Naive thymus-derived CD4-positive, alpha-beta T cell (primary cell): ENCODE measurements at places on chromosomes 6 and 20. TPM values are rescaled to one million over a fixed set of nuclear protein-coding genes. Genes with fewer than 3 reads are reported as not detected.

The AIG1 gene
- total RNA-seq, result 10.5 TPM

DNA sequence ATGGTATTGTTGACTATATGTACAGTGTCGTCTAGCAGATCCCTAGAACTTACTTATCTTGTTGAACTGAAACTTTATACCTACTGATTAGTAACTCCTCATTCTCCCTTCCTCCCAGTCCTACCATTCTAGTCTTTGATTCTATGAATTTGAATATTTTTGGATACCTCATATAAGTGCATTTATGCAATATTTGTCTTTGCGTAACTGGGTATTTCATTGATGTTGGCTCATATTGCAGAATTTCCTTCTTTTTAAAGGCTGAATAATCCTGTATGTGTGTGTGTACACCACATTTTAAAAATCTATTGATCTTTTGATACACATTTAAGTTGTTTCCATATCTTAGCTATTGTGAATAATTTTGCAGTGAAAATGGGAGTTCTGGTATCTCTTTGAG lies 119.9 kb downstream of the SOX4 start:
- no peak for DNase-seq
- no peak overlapping the region for H3K4me3 ChIP-seq
- H3K27me3 ChIP-seq, result no peaks in the 10 kb centered on the region
- no peaks in the 10 kb centered on the region for H3K36me3 ChIP-seq
- no peaks in the 10 kb centered on the region for H3K4me1 ChIP-seq
- H3K27ac ChIP-seq, result no peak overlapping the region

DNA sequence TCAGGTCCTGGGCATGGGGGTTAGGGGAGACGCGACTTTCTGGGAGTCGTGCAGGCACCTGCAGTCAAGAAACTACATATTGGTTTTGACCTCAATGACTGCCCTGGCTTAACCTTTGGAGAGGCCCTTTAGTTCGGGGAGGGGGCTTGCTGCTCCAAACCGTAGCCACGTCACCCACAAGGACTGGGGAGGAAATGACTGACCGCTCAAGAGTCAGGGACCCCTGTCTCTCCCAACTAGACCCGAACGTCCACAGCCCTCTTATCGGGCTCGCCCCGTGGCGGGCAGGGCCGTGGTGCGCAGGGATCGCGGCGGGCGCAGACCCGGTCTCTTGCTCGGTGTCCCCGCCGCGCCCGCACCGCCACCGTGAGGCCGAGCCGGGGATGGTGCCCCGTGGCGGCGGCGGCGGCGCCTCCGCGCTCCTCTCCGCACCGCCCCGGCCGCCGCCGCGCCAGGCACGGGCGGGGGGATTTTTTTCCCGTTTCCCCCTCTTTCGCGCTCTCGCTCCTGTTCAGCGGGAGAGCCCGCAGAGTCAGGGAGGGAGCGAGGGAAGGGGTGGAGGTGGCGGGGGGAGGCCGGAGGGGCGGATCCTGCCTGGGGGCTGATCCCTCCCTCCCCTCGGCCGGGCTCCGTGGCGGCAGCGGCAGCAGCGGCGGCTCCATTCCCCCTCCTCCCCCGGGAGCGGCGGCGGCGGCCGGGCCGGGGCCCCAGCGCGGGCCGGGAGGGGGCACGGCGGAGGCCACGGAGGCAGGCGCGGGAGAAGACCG lies at the start of gene BRPF3:
BRPF3 (plus strand) TSS at position 632 of the 767 bp plus-strand sequence. CDS start 3,579 bp downstream, outside the sequence.
- DNase-seq, result peak; percentile 83
- H3K27ac ChIP-seq, result peak within 1 kb of the TSS; percentile 84
- H3K36me3 ChIP-seq, result no peaks in the 10 kb centered on the region
- H3K27me3 ChIP-seq, result no peaks in the 10 kb centered on the region
- H3K4me3 ChIP-seq, result peak within 1 kb of the TSS; percentile 89

DNA sequence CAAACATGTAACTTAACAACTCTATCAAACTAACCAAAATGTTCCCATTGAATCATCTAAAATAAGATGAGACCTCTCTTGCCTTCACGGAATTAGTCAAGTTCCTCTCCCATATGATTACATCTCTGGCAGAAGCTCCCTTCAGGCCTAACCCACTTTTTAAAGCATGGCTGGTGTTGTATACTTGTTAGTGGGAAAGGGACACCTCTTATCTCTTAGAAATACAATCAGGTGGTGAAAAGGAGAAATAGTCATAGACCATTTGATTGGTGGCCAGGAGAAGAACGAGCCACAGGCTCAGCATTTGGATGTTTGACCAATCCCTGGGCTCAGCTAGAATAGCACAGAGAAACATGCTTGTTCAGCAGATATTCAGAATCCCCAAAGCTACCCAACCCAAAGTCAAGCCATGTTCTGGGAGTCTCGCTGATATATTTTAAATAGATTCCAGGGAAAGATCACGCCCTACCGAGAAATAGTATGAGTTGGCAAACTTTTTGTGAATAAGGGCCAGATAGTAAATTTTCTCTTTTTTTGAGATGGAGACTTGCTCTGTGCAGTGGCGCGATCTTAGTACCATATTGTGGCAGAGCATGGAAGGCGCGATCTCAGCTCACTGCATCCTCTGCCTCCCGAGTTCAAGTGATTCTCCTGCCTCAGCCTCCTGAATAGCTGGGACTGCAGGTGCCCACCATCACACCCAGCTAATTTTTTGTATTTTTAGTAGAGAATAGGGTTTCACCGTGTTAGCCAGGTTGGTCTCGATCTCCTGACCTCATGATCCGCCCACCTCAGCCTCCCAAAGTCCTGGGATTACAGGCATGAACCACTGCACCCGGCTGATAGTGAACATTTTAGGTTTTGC lies 126.3 kb upstream of the MYLIP start:
- no peaks in the 10 kb centered on the region for H3K27me3 ChIP-seq
- H3K36me3 ChIP-seq, result no peaks in the 10 kb centered on the region
- no peak for DNase-seq
- H3K4me1 ChIP-seq, result no peaks in the 10 kb centered on the region
- no peak overlapping the region for H3K27ac ChIP-seq

The GPR63 gene
- total RNA-seq, result 0.43 TPM

DNA sequence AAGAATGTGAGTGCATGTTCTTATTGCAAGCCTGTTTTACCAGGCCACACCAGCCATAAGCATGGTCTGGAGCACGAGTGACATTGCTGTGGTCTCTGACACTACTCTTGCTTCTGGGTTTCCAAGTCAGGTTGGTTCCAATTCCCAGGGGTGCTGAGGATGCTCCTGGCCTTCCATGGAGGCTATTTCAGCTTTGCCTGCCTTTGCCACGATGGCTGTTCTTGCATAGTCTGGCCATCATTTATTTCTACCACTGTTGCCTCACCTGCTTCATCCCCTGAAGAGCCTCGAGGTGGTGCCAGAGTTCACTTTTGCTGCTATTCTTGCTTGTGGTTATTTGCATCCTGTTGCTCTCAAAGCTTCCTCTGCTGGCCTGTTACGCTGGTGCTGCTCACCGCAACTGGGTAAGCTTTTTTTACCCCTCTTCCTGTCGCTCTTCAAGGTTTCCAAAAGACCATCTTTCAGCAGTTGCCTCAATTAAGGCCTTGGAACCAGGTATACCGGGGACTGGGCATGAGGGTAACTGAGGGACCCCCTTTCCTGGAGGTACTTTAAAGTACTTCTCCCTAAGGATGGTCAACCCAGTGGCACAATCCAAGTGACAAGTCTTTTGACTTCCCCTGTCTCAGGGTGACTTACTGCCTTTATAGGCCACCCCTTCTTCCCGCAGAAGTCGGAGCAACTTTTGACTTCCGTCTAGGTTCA lies 64.5 kb downstream of the AKAP7 start:
- H3K27ac ChIP-seq, result peak overlapping the region; percentile 79
- H3K27me3 ChIP-seq, result no peaks in the 10 kb centered on the region
- peaks cover 45% of the 10 kb centered on the region for H3K4me1 ChIP-seq
- H3K4me3 ChIP-seq, result peak overlapping the region; percentile 44

DNA sequence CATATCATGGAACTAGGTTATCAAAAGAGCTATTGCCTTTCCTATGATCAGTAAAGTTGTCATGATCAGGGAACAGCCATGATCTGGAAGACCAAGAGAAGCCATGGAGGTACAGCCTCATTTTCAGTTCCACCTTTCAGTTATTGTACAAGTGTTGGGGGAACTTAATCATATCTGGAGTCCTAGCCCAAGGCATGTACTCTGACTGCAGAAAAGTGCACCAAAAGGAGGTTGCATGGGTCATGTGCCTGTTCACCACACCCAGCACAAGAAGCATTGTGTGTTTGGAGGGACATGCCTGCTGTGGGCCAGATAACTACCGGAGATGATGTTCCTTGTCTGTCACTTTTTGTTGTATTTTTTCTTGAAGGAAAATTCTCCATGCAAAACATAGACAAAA lies 185.8 kb upstream of the MAN1A1 start:
- DNase-seq, result no peak
- no peaks in the 10 kb centered on the region for H3K36me3 ChIP-seq
- no peaks in the 10 kb centered on the region for H3K4me1 ChIP-seq

The TAAR2 gene
- not detected in 2 replicates for total RNA-seq
